NCI-H187 treated with DMSO at 0.1 percent for 48 hours (cell line): ENCODE measurements at places on chromosomes 3 and 15.

DNA sequence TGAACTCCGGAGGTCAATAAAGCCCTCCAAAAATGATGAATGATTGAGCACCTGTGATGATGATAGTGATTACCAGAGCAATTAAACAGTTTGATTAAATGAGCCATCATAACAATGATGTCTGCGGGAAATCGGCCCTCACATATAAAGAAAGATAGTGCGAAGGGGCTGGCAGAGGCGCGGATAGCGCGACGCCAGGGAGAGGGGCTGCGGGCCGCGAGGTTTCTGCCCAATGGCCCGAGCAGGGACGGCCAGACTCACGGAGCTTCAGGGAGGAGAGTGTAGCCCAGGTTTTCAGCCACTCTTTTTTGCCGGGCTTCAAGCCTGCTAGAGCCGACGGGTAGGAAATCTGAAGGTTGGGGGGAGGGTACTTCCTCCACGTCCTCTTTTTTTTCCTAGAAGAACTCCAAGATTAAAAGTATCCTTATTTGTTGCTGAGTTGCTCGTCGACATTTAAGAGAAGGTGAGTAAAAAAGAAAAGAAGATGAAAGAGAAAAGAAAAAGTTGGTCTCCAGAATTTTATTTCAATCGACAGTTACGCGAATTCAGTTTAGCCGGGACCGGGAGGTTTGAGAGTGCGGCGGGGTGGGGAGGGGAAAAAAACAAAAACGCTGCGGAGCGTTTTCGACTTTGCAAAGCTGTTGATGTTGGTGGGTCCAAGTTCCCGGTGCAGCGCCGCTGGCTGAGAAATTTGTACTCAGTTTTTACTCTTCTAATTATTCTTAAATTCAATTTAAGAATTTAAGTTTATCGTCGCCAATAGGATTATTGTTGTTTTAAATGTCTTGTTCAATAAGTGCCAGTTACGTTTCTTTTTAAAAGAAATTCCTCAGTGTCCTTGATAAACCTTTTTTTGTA lies 2.2 kb upstream of the MEIS2 start:
- DNase-seq, result no peak

GRCh38 chr3:111767756-111768445 lies 91.2 kb upstream of the PHLDB2 start:
- DNase-seq, result no peak

DNA sequence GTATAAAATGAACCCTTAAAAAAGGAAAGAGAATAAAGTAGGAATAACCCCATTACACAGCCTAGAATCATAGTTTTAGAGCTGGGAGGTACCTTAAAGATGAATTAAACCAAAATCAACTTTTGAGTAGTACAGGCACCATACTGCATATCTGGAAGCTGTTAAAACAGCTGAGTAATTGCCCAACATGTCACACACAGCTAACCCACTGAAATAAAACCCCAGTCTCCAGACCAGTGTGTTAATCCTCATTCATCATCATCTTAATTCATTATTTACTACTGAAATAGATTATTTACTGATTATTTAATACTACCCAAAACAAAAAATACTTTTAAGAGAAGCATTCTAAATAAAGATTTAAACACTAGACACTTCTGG lies 52.8 kb downstream of the GPR160 start:
- DNase-seq, result no peak

DNA sequence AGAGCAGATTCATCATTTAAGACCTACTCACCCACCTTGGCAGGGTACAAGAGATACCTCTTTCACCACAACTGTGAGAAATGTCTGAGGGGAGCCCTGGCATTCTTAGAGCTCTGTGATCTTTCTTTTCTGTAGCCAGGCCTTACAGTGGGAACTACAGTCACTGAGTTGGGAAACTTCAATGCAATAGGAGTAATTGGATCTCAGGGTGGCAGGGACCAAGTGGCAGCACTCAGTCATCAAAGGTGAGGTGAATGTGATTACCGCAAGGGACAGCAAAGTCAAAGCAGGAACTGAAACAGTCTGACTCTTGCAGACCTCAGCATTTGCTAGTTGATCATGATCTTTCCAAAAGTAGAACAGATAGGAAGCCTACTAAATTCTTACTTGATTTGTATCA lies 7.2 kb upstream of the MCF2L2 start:
- no peak for DNase-seq

DNA sequence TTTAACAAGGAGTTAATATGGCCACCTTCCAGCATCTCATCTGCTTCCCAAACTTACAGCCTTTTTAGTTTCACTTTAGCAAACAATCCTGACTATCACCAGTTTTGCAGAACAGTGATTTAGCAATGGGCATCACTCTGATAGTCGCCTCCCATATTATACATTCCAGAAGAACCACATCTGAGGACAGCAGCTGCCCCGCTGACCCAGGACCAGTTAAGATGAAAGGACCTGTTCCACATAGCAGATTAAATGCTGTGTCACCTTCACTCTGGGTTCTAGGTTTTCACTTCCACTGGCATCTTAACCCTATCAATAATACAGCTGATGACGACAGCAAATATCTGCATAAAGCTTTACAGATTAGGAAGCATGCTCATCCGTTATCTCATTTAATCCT lies 99.8 kb downstream of the TRIM69 start:
- no peak for DNase-seq

- DNase-seq, result peak; percentile 64
Measured at GRCh38 chr3:115512565-115513415, 110.5 kb upstream of the GAP43 start.

GRCh38 chr3:8524656-8525399 lies 23.2 kb downstream of the LMCD1 start:
- DNase-seq, result no peak
